Mesenteric fat pad (tissue), 1 donor: ENCODE measurements at places on chromosomes 5 and 9. TPM values are rescaled to one million over a fixed set of nuclear protein-coding genes. Genes with fewer than 3 reads are reported as not detected.

Gene HMMR
- total RNA-seq: 0.32 TPM

Gene PCDHGA7
- total RNA-seq: 1.9 TPM

Gene ANKRD31
- total RNA-seq: 0.13 TPM

Gene SPRY4
- 79.7 TPM for total RNA-seq

Gene EDIL3
- 3.7 TPM for total RNA-seq

Gene SLC25A2
- total RNA-seq: 0.61 TPM

Gene FGF1
- total RNA-seq: 9.9 TPM

Gene COL23A1
- 0.55 TPM for total RNA-seq

Gene C1QTNF2
- 0.64 TPM for total RNA-seq

Gene TLX3
- total RNA-seq: not detected

Gene SLC4A9
- total RNA-seq: 0.22 TPM

Gene LEAP2
- 1.2 TPM for total RNA-seq

Gene KIF12
- total RNA-seq: 0.84 TPM

Gene STPG3
- not detected for total RNA-seq

Gene EIF4E1B
- total RNA-seq: not detected

Gene KCNIP1
- not detected for total RNA-seq

Gene ALDH1B1
- 26.3 TPM for total RNA-seq

Gene COL5A1
- total RNA-seq: 84.7 TPM

Gene TXN
- total RNA-seq: 237 TPM

GRCh38 chr5:151670953-151671636, 15.6 kb downstream of the SPARC start:
- no peak for DNase-seq

- no peak for DNase-seq
Measured at GRCh38 chr9:36392489-36392888, 7.6 kb downstream of the RNF38 start.

DNA sequence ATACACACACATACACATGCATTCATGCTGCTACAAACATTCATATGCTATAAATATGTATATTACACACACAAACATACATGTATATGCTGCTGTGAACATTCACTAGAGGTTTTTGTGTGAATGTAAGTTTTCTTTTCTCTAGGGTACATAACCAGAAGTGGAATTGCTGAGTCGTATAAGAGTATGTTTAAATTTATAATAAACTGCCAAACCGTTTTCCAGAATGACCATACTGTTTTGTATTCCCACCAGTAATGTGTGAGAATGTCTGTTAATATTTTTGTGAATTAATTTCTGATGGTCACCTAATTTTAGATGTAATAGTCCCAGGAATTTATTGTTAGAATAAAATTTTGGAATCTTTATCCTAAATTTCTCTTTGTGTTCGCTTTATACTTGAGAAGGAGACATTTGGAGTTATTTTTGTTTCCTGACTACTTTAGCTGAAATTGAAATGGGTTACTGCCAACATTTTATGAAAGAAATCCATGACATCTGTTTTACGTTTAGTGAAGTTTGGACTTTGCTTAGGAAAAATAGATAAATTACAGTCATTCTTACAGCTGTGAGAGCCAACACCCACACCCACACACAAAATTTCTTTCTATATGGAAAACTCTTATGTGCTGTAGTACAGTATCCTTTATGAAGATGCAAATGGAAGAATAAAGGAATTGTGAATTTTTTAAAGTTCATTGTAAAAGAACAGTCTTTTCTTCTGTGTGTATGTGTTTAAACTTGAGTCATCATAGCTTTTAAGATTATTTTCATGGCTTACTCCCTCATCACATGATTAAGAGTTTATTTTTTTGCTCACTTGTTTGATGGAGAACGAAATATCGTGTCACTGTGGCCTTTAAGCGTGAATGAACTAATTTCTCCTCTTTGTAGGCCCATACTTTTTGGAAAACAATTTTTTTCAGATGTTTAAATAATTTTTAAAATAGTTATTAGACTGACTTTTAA, 24.3 kb downstream of the CENPP start:
- no peak for DNase-seq

- DNase-seq: no peak
Measured at GRCh38 chr5:43613370-43613769, 10.4 kb downstream of the NNT start.

DNA sequence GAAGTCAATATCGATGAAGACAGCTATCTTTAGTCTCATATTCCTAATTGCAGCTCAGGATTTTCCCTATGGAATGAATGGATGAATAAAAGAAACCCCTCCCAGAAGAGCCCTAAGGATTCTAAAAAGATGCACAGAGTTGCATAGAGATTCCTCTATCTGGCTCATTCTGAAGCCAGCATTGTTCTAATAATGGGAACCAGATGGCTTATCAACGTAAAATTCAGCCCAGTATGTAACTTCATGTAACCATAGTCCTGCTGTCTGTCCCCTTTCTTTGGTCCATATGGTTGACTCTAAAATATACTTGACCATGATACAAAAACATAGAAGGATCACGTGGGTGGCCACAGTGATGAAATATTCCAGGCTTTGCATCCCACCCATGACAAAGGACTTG, 508.6 kb downstream of the RASEF start:
- DNase-seq: no peak

- DNase-seq: no peak
Measured at GRCh38 chr5:66542711-66543110, 53.5 kb upstream of the MAST4 start.

GRCh38 chr5:108079753-108080152, 302.1 kb downstream of the FBXL17 start:
- DNase-seq: no peak

- no peak for DNase-seq
Measured at GRCh38 chr5:16067415-16067814, 112.2 kb downstream of the MARCHF11 start.

DNA sequence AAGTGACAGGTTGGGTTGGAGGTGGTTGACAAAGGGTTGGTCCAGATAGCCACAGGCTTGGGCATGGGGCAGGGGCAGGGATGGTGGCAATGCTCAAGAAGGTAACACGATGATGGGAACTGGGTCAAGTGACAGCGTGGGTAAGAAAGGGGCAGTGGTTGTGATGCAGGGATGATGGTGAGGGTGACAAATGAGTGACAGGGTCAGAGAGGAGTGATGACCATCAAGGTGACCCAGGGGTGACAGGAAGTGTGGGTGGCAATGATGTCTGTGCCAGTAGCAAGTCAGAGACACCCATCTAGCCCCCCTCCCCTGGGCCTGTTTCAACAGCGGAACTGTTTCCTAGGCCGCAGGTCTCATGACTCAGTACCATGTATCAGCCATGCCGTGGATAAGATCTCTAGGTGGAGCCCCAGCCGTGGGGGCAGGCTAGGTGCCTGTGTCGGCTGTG, 20.5 kb downstream of the AQP3 start:
- no peak for DNase-seq

GRCh38 chr5:17154211-17154996, 63.0 kb upstream of the BASP1 start:
- no peak for DNase-seq

DNA sequence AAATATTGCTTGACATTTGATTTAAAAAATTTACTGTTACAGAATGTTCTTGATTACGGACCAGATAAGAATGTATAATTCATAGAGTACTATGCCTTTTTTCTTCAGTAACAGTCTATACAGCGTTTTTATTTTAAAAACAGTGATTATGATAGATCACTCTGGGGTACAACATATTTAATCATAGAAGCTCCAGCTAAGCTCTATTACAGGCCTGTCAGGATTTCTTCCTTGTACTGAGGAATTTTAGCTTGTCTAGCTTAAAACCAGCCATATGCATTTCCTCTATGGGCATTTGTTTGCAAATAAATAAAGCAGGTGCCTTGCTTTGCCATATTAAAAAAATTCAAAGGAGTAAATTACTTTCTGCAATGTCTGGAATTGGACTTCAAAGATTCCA, 423.8 kb downstream of the BNC2 start:
- DNase-seq: no peak

GRCh38 chr5:61931236-61931635, 374.8 kb upstream of the KIF2A start:
- no peak for DNase-seq

GRCh38 chr9:79213417-79214125, 358.2 kb upstream of the TLE4 start:
- no peak for DNase-seq

- DNase-seq: no peak
Measured at GRCh38 chr9:21796768-21797167, 5.7 kb upstream of the MTAP start.

DNA sequence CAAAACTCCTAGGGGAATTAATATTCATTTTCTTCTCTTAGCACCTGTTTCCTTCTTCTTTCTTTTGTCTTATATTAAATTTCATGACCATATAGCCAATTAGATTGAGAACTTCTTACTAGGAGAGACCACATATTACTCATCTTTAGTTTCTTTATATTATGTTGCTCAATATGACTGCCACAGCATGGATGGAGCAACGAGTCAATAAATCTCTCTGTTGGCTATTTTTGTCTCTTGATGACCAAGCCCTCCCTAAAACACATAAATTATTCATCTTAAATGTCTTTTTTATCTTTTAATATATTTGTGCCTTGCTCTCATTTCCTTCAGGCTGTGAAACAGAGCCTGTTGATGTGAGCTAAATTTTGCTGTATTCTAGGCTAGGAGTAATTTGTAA, 123.0 kb downstream of the ADAMTSL1 start:
- no peak for DNase-seq

DNA sequence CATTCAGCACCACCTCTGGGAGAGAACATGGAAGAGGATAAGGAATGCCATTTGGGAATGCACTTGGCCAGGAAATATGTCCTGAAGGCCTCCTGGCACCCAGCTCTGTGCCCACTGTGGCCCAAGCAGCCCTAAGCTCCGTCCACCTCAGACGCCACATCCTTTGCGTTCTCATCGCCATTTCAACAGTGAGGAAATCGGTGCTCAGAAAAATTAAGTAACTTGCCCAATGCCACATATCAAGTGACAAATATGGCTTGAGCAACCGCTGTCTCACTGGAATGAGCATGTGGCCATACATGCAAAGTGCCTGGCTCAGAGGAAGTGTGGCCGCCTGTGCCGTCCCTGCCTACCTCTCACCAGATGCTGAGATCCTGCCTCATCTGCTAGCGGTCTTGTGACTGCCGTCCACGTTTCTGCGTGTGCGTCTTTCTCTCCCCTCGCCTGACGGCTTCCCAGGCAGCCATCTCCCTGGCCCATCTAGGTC, 984 bp upstream of the DOK3 start:
- no peak for DNase-seq

DNA sequence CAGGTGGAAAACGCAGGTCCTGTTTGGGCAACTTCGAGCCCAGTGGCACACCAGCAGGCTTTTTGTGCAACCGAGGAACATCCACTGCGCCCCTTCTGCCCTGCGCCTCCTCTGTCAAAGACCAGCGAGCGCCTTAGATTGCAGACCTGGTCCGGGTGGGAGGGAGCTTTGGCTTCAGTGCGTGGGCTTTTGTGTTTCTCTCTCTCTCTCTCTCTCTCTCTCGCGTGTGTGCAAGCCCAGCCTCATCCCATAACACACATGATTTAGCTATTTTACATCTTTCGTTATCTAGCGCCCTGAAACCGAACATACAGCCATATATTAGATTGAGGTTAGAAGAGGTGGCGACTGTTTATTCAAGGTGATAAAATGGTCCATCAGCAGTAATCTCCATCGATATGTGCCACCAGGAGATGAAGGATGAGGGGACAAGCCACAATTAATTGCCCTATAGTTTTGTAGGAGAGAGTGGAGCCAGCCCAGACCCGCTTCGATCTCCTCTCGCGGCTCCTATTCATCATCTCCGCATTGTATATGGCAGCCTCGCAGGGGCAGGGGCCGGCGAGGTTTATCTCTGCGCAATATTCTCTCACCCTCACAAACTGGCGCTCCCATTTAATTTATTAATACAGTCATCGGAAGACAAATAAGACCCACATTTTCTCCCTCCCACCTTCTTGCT, 5.3 kb downstream of the PRDM6 start:
- no peak for DNase-seq

DNA sequence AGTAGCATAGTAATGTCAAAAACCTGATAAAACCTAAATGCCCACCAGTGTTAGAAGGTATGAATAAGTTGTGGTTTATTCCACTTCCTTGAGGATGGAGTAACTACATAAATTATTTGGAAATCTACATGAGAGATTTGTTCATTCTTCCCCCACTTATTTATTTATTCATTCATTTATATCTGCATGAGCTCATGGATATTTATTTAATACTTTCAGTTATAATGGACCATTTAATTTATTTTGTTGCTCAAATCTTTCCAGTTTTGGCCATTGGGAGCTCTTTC, 223.8 kb upstream of the S1PR3 start:
- DNase-seq: no peak

- no peak for DNase-seq
Measured at GRCh38 chr5:109335114-109335513, 74.7 kb downstream of the PJA2 start.

- peak; percentile 77 for DNase-seq
Measured at GRCh38 chr9:92974761-92975755, 27.7 kb downstream of the FGD3 start.

- peak; percentile 65 for DNase-seq
Measured at GRCh38 chr5:141349917-141350619, at the start of gene PCDHGB1. PCDHGB1 (plus strand) TSS chr5:141350099; CDS start chr5:141350261, 162 bp downstream.

- no peak for DNase-seq
Measured at GRCh38 chr5:32753765-32754164, 42.6 kb downstream of the NPR3 start.

DNA sequence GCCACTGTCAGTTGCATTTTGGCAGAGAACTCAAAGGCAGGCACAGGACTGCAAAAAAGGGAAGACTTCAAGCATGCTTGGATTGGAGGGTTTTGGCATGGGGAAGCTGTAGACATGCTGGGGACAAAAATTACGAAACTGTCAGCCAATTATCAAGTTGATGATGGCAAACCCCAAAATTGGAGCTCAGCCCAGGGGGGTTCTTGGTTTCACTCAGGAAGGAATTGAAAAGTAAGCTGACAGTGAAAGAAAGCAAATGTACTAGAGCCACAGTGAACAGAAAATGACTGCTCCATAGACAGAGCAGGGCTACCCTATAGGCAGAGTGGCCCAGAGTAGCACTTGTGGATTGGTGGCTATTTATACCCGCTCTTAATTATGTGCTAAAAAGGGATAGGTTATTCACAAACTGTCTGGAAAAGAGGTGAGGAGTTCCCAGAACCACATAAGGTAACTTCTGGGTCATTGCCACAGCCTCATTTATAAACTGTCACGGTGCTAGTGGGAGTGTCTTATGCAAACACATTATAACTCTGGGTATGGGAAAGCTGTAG, 14.6 kb upstream of the CFAP95 start:
- no peak for DNase-seq

DNA sequence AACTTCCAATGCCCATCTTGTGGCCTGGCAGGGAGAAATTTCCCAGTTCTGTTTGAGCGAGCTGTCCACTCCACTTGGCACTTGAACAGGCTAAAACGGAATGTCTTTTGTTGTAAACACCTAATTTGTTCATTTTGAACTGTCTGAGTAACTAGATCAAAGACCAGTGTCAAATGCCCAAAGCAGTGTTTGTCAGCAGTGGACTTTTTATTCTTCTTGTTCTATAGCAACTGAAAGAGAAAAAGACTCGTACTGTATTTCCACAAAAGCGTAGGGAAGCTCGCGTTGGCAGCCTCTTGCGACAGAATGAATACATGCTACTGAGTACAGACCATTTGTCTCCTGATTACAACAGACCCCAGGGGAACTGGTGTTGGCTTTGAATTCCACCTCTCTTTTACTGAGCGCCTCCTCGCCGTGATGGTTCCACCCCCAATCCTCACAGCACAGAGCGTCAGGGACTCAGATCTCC, 601.8 kb upstream of the ZNF608 start:
- DNase-seq: no peak

- DNase-seq: peak; percentile 30
Measured at GRCh38 chr9:88501086-88501485, 33.9 kb upstream of the NXNL2 start.
